ENCODE measurements at places on chromosomes 3 and 15.

DNA sequence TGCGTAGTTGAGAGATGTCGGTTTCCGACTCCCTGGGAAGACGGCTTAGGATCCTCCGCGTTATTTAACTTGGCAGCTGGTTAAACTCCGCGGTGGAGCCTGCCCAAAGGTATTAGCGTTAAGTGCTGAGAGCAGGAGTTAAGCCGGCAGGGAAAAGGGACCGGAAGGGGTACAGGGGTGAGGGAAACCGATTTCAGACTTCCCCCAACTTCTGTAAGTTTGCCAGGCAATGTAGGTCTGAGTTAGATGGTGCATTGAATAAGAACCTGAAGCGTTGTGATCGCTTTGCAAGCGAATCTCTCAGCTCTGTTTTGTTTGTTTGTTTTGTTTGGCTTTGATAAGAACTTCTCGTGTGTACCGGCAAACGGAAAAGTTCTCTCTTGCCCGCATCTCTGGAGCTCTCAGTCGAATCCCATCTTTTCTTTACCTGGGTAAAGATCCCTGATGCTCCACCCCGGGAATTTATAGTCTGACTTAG, 6.0 kb upstream of the FEZF2 start:
- DNase-seq, result no peak

DNA sequence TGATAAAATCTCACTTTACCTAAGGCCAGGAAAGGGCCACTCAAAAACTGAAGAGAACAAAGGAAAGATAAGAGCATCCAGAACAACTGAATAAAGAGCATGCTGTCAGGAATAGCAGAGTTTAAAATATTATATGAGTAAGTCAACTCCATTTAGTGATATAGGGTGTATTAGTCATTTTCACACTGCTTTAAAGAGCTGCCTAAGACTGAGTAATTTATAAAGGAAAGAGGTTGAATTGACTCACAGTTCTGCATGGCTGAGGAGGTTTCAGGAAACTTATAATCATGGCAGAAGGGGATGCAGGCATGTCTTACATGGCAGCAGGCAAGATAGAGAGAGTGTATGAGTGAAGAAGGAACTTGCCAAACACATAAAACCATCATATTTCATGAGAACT, 778.0 kb upstream of the NECTIN3 start:
- no peak for DNase-seq

DNA sequence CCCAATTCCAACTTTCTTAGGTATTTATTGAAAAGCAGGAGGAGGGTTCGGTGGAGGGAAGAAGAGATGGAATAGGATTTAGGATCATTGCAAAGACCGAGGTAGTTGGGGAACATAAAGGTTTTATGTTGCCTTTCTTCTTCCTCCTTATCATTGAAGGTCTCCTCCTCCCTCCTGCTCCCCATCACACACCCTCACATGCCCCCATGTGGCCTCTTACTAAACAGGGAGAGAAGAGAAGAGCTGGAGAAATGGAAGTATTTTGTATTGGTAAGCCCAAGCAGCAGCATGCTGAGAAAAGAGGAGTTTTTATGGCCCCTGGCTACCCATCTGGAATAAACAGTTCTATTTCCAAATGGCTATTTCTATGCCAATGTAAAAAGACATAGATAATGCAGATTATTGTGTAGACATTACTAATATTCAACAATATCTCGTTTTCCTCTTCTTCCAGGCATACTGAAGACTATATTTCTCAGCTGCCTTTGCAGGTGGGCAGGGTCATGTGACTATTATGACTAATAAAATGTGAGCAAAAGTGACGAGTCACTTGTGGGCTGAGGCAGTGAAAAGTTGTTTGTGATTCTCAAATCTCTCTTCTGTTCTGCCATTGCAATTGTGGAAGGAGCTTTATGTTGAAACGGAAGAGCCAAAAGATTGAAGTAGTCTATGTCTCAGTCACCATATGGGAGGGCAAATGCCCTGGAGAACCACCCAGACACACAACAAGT, 5.2 kb upstream of the GPR176 start:
- no peak for DNase-seq

- DNase-seq, result no peak
These were observed 16.9 kb downstream of the FBLN2 start for GRCh38 chr3:13565581-13566452.

DNA sequence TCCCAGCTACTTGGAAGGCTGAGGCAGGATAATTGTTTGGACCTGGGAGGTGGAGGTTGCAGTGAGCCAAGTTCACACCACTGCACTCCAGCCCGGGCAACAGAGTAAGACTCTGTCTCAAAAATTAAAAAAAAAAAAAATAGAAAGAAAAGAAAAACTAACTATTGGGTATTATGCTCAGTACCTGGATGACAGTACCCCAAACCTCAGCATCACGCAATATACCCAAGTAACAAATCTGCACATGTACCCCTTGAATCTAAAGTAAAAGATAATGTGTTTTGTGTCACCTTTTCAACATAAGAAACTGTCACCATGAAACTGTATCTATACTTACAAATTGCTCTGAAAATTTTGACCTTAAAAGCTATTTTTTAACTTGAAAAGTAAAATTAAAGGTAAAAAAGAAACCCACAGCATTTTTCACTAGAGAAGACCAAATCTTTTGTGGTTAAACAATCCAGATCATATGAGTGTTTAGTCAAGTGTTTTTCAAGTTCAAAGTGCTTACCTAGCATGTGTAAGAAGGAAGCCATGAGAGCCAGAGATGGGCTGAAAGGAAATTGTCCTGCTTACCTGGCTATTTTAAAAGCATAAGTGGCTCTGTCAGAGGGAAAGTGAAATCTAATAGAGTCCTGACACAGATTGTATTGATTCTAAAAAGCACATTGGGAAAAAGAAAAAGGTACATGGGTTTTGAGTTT, 50.5 kb downstream of the MYO1E start:
- DNase-seq, result no peak

DNA sequence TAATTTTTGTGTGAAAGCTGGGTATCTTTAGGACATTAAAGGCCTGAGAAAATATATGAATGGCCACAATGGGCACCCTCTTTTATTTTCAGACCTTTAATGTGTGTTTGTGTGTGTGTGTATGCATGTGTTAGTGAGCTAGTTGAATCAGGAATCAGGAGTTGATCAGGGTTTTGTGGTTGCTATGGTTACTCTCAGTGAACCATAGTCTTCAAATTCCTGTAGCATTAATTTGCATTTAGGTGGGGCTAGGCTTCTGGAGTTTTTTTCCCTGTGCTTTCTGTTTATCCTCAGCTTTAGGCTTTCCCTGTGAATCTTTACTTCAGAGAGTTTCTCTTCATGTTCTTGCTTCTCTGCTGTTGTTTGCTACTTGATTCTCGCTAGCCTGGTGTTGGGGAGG, 122.0 kb upstream of the ONECUT1 start:
- DNase-seq, result no peak
